CD4-positive, alpha-beta T cell treated with Interleukin-6 at 100 ng/mL for 8 hours (primary cell): ENCODE measurements at places on chromosomes 13 and 19.
A peak's percentile ranks its signal among the peaks of the same experiment; 100 is the strongest.

GRCh38 chr19:38412961-38413360 is 10.1 kb downstream of the FAM98C start:
- no peak for DNase-seq

- no peak for DNase-seq
These were observed 284.8 kb downstream of the SHISA2 start for GRCh38 chr13:25766991-25767390.

GRCh38 chr13:91153372-91153771 is 194.1 kb upstream of the MIR17HG start:
- no peak for DNase-seq

GRCh38 chr19:39497996-39498797 is 550 bp upstream of the DLL3 start:
- no peak for DNase-seq

DNA sequence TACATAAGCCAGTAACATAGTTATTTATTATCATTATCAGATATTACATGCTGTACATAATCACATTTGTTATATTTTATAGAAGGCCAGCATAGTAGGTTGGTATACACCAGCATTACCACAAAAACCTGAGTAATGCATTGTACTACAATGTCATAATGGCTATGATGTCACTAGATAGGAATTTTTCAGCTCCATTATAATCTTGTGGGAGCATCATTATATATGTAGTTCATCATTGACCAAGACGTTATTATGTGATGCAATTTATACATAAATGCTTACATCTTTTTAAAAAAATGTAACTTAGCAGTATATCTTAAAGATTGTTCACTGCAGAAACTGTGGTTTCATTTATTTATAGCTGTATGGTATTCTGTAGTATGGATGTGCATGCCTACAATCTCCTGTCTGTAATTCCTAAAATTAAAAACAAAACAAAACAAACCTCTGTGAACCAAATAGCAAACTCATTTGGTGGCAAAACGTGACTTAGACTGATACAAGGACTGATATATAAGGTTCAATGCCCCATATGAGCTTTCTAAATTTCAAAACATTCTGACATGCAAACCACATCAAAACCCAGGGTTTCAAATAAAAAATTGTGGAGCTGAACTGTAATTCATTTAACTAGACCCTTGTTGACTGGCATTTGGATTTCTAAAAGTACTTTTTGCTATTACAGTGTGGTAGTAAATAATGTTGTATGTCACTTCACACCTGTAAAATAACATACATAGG is 250.9 kb downstream of the DLEU7 start:
- no peak for DNase-seq

DNA sequence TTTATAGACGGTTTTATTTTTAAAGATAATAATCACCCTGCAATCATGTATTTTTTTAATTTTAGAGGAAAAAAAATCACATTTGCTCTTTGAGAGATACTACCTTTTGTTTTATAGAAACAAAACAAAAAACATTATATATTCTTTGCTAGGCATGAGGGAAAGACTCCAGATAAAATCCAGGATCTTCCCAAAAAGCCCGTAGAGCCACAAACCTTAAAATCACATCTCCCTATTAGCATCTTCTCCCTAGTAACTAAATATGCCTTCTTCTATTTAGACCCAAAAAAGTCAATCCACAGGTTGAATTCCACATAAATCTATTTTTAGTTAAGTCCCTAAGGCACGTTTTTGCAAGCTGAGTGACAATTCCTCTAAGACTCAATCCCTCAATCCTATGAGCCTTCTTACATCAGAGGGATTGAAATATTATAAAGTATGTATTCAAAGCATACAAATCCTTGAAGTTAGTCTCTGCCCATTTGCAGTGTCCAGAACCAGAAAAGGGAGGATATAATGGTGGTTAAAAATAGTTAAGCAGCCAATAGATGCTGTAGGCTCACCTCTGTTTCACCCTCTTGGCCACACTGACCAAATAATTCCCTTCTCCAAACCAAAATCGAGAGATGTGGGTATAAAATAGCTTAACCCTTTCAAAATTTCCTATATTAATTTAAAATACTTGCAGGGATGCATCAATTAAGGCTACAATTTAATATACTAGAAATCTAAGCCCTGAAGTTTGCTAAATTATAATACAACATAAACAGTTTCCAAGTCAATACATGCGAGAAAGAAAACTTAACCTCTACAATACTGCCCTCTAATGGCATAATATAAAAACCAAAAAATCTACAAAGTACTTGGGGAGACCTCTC is 64.0 kb downstream of the SERP2 start:
- DNase-seq, result peak; percentile 33

DNA sequence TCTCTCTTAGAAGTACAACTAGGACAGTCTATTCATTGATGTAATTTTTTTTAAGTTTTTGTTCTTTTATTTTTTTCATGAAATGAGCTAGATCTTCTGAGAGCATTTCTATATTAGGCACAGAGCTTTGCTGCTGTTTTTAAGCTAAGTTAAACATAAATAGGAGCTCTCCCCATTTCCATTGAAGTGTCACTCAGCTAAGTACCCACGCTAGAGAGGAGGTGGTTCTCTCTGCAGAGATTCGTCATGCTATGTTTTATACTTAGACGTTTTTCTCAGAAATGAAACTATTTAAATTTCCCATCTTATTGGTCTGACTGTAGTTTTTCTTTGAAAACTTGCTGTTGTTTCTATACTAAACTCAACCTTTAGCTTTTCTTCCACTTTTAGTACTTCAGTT is 271.5 kb downstream of the PCDH9 start:
- DNase-seq, result no peak

- peak; percentile 100 for DNase-seq
These were observed at the start of gene MZF1 for GRCh38 chr19:58572818-58573657. MZF1 (minus strand) TSS chr19:58573335; CDS start chr19:58571389, 1,946 bp downstream.

- no peak for DNase-seq
These were observed 789.1 kb upstream of the SLITRK5 start for GRCh38 chr13:86882107-86882506.

GRCh38 chr13:112242777-112243176 is 133.4 kb upstream of the SPACA7 start:
- DNase-seq, result no peak

GRCh38 chr19:31594701-31595100 is 245.5 kb upstream of the TSHZ3 start:
- no peak for DNase-seq

DNA sequence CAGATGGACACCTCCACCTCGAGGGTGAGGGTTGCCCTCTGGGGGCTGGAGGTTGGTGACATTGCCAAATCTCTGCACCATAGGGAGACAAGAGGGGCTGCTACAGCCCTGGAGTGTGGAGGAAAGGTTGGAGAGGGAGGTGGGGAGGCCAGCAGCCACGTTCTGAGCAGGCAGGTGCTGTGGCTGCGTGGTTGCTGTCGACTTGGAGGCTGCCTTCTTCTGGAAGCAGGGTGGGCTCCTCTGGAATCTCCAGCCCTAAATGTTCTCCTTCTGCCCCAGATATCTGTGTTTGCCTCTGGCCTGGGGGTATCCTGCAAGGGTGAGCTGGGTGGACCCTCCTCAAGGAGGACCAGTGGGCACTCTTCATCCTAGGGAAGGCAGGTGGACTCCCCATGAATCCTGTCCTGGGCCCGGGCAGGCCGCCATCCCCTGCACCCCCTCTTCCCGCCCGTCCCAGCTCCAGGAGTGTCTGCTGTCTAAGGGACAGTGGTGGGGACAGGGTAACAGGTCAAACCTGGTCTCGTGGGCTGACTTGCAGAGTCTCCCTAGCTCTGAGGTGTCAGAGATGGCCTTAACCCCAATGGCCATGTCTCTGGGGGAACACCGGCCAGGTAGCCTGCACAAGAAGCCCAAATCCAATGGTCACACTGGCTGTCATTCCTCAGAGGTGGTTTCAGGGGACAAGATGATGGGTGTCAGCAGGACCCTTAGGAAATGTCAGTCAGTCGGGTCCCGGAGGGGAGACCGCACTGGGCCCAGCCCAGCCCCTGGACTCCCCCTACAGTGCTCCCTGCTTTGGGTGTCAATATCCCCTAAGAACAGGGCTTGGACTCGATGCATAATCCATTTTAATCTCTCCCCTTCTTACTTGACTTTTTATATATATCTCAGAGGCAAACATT is 32.3 kb upstream of the ZNF536 start:
- no peak for DNase-seq

GRCh38 chr13:48255090-48255489 is 22.1 kb downstream of the ITM2B start:
- DNase-seq, result no peak

DNA sequence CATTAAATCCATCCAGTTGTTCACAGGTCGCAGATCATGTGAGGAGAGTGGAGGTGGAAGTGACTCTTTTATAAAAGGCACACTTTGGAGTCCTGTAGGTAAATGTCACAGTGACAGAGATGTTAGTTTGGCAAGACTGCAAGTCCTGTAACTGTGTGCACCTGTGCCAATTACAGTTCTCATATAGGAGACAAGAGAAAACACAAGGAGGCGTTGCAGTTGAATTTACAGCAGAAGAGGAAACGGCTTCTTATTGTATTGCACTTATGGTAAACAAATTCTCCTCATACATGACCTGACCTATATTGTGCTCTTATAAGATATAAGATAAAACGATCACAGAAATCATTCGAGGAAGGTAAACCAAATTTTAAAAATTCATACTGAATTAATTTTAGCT is 732.8 kb upstream of the SLC10A2 start:
- no peak for DNase-seq

- DNase-seq, result no peak
These were observed 216.7 kb downstream of the ATP8A2 start for GRCh38 chr13:25588336-25589060.

DNA sequence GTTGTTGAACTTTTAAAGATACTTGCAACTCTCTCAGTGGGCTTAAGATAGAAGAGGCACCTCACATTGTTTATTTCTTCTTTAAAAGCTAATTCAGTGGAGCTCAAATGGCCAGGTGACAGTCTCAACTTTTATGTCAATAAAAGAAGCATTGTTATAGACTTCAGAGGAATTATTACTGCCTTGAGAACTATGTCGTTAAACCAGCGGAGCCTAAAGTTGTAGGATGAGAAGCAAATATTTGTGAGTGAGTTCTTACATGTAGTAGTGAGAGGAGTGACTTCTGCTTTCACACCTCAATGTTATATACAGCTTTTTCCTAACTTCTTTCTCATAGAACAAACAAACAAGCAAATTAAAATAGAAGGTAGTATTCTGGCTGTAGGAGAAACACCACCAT is 31.2 kb upstream of the DGKH start:
- DNase-seq, result no peak

DNA sequence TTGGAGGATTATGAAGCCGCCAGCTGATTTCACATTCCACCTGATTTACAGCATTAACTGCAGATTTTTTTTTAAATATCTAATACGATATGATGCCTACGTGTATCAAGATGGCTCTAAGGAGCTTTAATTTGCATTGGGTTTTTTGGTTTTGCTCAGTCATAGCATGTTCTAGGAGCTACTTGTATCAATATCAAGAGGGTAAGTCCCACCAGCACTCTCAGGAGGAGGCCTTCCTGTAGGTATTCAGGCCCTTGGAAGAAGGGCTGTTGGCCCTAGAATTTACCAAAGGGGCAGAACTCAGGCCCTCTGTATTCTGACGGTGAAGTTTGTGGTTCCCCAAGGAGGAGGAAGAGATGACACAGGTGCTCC is 97.2 kb upstream of the IPO5 start:
- no peak for DNase-seq

GRCh38 chr13:26976313-26976712 is 195.3 kb downstream of the USP12 start:
- DNase-seq, result no peak

DNA sequence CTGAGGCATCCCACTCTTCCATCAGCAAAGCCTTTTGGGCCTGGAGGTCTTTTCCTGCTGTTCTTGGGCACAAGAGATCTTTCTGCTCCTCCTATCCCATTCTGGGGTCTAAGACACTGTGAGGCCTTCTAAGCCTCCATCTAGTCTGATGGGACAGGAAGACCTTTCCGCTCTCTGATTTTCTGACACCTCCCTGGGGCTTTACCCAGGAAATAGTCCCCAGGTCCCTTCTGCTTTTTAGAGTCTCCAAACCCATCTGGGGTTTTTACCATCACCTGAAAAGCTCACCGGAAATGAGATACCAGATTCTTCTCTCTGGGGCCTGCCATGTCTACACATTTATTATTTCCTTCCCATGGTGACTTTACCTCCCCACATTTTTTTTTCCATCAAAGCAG is 21.1 kb downstream of the CLEC17A start:
- no peak for DNase-seq

GRCh38 chr19:55642153-55643002 is 1.1 kb upstream of the ZNF581 start:
- no peak for DNase-seq

- DNase-seq, result no peak
These were observed 679.3 kb upstream of the GPC6 start for GRCh38 chr13:92547266-92547665.

- no peak for DNase-seq
These were observed 172.5 kb upstream of the SLITRK5 start for GRCh38 chr13:87498681-87499080.

GRCh38 chr13:31866099-31866498 is 126.8 kb downstream of the RXFP2 start:
- no peak for DNase-seq

GRCh38 chr19:11268783-11269267 is 6.5 kb upstream of the DOCK6 start:
- no peak for DNase-seq

GRCh38 chr13:109611912-109612691 is 174.3 kb downstream of the IRS2 start:
- DNase-seq, result no peak

DNA sequence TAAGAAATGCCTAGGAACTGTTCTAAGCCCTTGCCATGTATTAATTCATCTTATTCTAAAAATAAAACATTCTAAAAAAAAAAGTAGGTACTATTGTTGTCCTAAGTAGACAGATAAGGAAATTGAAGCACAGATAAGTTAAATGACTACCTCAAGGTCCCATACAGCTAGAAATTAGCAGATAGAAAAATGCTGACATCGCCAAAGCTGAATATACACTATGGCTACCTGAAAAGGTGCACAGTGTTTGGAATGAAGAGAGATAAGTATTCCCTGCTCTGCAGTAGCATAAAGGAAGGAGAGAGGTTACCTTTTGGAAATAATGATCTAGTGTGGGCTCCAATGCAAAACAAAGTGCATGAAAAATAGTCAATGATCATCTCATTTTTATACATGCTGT is 65.3 kb downstream of the DCT start:
- no peak for DNase-seq

GRCh38 chr19:12983542-12984142 is 11.6 kb upstream of the NFIX start:
- DNase-seq, result peak; percentile 72

- DNase-seq, result no peak
These were observed 4.1 kb downstream of the DAZAP1 start for GRCh38 chr19:1411255-1412191.

DNA sequence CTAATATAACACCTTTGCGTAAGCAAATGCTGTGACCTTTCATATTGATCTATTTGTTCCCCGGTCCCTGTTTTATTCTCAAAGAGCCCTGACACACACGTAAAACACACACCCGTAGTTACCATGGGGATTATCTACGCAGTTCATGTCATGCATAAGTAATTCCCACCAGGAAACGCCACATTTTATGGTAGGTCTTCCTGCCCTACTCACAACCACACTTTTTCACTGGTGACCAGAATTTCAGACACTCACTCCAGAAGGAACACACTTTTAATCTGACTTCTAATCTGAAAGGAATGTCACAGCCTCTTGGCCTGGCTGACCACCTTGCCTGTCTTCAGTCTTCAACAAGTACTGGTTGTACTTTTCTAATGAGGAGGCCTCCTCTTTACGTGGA is 46.8 kb downstream of the SLC7A1 start:
- no peak for DNase-seq

- no peak for DNase-seq
These were observed 44.7 kb upstream of the LATS2 start for GRCh38 chr13:21106089-21106488.
